Osteoblast (primary cell): ENCODE measurements at places on chromosomes 4 and X. TPM values are rescaled to one million over a fixed set of nuclear protein-coding genes. Genes with fewer than 3 reads are reported as not detected.

TEX13D gene
- total RNA-seq = not detected in 2 replicates

DAPP1 gene
- not detected in 2 replicates for total RNA-seq

GPC3 gene
- not detected in 2 replicates for total RNA-seq

MRPS18C gene
- total RNA-seq = 13.8 and 14.5 TPM in 2 replicates

SMAD1 gene
- 30.4 and 33.0 TPM in 2 replicates for total RNA-seq

DNA sequence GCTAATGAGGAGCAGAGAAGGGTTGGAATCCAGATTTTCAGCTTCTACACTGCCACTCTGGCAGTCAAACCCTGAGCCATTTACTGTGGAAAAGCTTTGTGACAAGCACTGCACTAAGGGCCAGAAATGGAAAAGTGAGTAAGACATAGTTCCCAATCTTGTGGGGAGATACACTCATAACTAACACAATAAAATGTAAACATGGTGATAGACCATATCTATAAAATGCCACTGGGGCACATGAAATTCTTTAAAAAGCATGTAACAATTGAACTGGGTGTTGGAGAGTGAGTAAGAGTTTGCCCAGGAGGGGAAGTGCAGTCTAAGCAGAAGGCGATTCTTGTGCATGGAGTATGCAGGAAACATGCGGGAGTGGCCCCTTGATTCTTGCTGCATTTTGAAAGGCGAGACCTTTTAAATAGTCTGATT is 32.0 kb upstream of the ANXA5 start:
- peak; percentile 75 for DNase-seq

- peak; percentile 99 for DNase-seq
These were observed 25.2 kb upstream of the FGFR3 start for GRCh38 chr4:1767770-1768366.

DNA sequence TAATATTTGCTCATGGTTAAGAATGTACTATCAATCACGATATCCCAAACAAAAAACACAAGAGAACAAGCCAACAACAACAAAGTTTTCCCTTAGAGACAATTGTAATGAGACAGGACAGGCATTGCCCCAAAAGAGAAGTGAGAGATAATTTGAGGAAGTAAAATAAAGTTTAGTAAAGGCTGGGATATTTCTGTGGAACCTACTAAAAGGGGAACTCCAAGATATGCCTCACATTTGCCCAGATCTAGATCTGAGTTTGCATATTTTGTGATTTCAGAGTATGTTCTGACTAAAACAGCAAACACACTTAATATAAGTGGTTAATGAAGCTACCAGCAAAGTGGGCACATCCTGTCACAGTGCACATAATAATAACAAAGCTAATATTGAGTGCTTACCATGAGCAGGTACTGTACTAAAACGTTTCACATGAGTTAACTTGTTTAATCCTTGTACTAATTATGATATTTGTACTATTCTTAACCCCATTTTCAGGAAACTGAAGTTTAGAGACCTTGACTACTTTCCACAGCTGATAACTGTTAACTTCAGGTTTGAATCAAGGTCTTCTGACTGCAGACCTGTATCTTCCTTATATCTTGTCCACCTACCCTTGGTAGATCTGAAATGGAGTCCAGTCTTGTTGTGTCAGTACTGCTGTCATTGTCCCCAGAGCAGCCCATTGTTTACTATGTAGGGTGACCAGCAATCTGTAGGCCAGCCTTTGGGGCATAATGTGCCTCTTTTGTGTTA is 26.0 kb upstream of the BMP2K start:
- peak; percentile 34 for DNase-seq

- peak; percentile 72 for DNase-seq
These were observed 42.4 kb downstream of the PPP3CA start for GRCh38 chr4:101304916-101305315.

- no peak for DNase-seq
These were observed 83.8 kb downstream of the DOCK11 start for GRCh38 chrX:118579417-118579816.

- DNase-seq = no peak
These were observed 42.7 kb downstream of the CCNG2 start for GRCh38 chr4:77199701-77200100.

DNA sequence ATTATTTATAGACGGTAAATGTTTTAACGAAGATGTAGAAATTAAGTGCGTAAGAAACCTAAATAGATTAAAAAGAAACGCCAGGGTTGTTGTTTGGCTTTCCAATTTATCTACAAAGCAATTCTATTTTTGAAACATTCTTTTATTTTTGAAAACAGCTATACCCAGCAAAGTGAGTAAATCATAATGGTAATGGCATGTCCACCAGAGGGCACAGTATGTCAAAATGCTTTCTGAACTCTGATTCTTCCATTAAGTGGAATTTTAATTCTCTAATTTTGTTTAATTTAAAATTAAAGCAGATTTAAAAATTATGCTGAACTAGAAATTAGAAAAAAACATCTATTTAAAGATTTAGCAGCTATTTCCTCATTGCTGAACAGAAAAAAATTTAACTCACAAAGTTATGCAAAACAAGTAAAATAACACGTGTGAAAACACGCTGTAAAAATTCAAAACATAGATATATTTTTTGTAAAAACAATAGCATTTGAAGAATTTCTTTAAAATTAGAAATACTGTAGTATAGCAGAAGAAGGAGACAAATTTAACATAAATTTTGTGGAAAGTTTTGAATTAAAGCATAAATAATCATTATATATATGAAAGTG is 26.5 kb downstream of the RASSF6 start:
- DNase-seq = no peak

DNA sequence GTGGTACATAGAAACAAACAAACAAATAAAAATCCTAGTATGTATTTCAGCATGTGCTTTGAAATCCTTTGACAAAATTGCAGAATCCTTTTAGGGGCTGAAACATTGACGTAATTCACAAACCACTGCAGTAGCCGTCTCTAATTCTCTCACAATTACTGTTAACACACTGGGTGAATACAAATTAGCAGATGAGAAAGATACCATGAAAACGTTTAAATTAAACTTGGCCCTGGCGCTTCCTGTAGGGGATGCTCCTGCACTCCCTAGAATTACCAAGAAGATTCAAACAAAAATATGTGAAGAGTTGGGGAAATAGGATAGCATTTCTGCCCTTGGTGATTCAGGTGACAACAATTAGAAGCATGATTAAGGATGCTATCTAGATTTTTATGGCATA is 772.5 kb upstream of the PRKX start:
- no peak for DNase-seq

- DNase-seq = peak; percentile 17
These were observed 53.4 kb downstream of the AFAP1 start for GRCh38 chr4:7886007-7886973.

- DNase-seq = no peak
These were observed 121.3 kb downstream of the KIT start for GRCh38 chr4:54779036-54779435.

GRCh38 chrX:119503484-119503861 is 35.2 kb downstream of the SLC25A5 start:
- peak; percentile 83 for DNase-seq

- no peak for DNase-seq
These were observed 151.0 kb downstream of the C4orf33 start for GRCh38 chr4:129246910-129247461.

DNA sequence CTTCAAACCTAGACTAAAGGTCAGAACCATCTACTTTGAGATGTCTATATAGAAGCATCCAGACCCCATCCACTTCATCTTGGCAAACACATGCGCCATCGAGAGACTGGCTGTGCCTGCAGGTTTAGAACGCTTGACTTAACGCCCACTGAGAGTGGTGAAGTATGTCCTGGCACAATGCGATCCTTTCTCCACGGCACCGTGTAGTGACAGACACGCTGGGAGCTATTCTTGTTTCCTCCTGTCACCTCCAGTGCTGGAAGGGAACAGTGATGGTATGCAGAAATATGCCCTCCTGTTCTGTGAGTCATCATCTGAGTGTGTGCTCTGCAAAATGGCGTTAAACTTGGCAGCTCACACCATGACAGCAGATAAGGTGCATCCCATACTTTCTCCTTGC is 330.2 kb downstream of the NLGN4X start:
- DNase-seq = no peak

GRCh38 chr4:111696505-111696904 is 448.7 kb upstream of the FAM241A start:
- no peak for DNase-seq

DNA sequence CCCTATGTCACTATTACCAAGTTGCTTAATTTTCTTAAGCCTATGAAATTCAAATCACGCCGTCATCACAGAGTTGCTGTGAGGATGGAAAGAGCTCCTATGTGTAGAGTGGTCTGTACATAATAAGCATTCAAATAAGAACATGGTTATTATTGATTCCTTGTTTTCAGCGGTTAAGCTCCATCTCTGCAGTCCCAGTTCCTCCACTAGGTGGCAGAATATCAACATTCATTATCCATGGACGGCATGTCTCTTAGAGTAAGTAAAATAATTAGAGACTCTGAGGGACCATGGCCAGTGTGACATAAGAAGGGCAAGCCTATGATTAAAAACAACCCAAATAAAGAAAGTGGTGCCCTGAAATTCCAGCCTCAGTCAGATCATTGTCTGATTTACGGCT is 132.5 kb upstream of the NHS start:
- peak; percentile 83 for DNase-seq

DNA sequence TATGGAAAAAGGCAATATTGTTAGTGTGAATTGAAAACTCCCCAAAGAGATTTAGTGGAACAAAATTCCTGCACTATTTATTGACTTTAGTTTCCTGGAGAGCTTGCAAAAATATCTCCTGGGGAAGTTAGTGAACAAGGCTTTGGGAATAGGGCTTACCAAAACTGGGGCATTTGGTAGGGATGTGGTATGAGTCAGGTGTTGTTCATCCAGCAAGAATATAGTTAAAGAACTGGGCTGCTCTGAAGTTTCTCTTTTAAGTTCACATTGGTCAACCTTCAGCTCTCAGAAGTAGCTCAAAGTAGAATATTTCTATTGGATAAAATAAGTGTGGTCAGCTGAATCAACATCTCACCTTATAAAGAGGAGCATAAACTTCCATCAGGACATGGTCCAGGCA is 185.0 kb downstream of the CPE start:
- DNase-seq = peak; percentile 21
